ENCODE measurements at places on chromosomes 3 and 15.

DNA sequence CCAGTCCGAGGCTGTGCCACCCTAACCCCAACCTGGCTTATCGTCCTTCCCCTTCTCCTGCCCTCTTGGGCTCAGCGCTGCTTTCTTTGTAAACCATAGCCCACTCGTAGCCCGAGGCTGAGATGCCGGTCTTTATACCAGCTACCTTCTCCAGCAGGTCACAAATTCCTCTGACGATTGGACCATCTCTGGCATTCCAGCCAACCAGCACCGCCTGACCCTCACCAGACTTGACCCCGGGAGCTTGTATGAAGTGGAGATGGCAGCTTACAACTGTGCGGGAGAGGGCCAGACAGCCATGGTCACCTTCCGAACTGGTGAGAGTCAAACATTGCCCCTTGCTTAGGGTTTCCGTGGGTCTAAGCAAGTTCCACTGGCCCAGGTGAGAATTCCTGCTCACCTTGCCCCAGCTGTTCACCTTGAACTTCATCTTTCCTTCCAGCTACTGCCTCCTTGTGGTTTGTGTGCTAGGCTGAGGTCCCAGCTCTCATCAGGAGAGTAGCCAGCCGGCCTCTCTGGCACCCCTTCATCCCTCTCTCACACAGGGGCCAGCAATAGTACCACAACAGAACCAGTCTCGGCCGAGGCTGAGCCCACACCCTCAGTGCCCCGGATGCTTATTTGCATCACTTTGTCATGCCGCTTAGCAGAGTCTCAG lies 66.7 kb downstream of the BOC start:
- DNase-seq = no peak

DNA sequence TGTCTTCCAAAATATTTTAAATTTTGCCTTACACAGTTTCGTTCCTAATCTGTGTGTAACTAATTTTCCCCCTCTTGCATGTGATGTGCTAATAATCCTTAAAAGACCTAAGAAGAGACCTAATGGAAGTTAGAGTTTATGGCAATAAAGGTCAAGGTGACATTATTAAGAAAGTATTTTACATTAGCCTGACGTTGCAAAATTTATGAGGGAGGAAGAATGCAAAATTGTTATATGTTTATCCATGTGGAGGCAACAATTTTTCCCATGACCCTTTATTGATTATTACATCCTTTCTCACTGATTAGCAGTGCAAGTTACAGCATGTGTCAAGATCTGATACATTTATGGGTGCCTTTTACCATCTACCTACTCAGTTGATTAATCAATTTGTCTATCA lies 373.8 kb upstream of the ROBO1 start:
- no peak for DNase-seq

DNA sequence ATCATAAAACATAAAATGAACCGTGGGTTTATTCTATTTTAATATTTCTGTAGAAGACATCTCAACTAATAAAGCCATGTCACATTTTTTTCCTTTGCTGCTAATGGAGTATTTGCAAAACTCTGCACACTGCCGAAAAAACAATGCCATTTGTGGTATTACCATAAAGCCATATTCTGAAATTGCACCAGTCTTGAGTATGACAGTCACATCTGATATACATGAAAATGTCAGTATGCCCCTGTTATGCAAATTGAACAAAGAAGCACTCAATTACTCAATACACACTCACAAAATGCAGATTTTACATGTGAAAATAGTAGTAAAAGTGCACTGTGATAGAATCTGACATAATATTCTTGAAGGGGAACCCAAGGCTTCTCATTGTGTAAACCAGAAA lies 55.2 kb upstream of the CPB1 start:
- DNase-seq = no peak

DNA sequence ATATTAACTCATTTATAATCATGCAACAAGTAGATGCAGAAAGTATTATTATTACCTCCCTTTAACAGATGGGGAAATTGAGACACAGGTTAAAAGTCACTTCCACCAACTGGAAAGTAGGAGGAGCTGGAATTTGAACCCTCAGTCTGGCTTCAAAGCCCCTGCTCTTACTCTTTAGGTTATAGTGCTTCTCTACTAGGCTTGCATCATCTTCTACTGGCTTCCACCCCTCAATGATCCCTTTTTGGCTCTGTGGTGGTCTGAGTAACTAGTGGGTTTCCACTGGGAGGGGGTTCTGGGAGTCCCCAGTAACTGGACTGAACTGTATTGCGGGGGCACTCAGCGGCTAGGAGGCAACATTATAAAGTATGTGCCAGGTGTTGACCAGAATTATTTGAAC lies 91.0 kb downstream of the CTNNB1 start:
- DNase-seq = no peak

- DNase-seq = no peak
These were observed 6.5 kb downstream of the CHRNB4 start for GRCh38 chr15:78634210-78635145.

GRCh38 chr3:157104928-157105652 lies 54.9 kb downstream of the CCNL1 start:
- no peak for DNase-seq

GRCh38 chr15:64930019-64930652 lies 18.4 kb downstream of the ANKDD1A start:
- DNase-seq = no peak

GRCh38 chr15:87758794-87759418 lies 497.6 kb downstream of the NTRK3 start:
- no peak for DNase-seq

DNA sequence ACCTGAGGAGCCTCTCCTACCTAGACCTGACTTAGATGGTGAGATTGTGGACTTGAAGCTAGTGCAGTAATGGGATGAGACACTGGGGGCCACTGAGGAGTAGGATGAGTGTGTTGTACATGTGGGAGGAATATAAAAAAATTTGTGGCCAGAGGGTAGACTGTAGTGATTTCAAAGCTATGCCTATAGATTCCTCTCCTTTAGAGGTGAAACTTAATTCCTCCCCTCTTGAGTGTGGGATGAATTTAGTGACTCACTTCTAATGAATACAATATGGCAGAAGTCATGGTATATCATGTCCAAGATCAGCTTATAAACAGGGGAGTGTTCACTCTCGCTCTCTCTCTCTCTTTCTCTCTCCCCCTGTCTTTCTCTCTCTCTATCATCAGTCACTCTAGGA lies 6.7 kb downstream of the ZNF860 start:
- DNase-seq = no peak

DNA sequence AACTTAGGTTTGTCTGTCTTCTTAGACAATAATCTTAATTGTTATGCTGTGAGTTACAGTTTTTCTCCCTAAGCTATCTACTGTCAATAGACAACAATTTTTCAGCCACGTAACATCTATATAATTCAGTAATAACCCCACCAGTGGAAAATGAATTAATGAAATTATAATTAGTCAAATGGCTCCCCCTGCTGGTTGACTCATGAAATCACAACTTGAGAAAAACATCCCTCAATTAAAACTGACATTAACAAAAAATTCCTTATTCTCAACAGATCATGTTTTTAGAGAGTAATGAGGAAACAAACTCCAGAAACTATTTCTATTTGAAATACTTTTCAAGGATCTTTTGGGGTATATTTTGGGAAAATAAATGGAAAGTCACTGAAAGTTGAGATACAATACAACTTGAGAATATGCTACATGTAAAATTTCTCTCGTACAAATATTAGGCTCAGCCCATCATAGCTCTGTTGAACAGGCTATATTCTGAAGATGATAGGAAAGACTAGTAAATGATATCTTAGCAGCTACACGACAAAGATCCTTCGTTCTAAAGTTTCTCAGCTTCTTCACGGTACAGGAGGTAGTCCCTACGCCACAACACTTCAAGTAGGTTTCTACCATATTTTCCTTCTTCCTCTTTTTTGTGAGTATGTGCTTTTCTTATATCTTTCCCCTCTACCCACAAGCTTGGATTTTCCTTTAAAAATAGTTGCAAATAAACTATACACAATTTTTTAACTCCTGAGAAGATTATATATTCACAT lies 20.7 kb downstream of the PPP1R2 start:
- no peak for DNase-seq

- DNase-seq = no peak
These were observed 1.3 kb downstream of the HACD2 start for GRCh38 chr3:123583561-123583960.

GRCh38 chr3:138492980-138493675 lies 58.7 kb downstream of the ESYT3 start:
- no peak for DNase-seq

DNA sequence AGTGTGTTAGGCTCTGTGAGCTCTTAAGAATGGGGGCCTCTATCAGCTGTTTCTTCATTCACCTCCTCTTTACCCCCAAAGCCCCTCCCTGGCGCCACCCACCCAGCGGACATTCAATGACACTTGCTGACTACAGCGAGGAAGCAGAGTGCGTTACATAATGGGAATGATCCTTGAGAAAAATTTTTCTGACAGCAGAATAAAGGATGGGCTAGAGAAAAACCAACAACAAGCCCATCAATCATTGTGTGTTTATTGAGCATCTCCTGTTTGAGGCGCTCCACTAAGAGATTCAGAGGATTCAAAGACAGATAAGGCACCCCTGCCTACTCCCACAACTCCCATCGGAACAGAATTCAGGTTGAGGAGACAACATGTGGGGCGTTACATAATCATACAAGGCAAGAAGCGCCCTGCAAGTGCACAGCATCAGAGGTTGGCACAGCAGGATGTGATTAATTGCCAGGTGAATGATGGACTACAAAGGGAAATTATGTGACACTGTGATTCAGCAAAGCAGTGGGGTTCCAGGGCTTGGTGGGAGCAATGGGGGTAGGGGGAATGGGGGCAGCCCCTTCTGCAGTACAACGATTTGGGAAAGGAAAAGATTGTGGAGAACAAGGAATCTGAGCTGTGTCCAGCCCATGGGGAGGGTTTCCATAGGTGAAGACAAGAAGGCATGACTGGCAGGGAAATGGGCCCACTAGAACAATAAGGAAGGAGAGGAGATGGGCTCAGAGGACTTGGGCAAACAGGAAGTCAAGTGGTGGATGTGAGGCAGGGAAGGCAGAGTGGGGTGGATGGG lies 141.3 kb upstream of the ATP2B2 start:
- DNase-seq = no peak

GRCh38 chr3:58260261-58260731 lies 22.7 kb downstream of the ABHD6 start:
- no peak for DNase-seq

- no peak for DNase-seq
These were observed 18.7 kb downstream of the ABTB1 start for GRCh38 chr3:127691489-127691888.

DNA sequence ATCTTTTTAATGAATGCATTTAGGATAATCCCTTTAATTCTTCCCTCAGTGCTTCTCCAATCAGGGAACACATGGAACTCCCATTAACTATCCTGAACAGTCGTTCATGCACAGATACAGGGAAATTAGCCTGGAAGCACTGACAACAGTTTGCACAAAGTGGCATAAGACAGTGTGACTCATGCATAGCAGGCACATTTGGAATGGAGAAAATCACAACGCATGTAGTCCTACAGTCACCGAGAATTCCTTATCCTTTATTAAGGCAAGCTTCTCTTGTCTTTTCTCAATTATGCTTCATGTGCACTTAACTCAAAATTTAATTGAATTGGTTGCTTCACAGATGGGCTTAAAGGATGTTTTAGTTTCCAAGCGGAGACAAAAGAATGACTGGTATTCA lies 155.0 kb upstream of the CRBN start:
- DNase-seq = no peak

GRCh38 chr3:161420746-161421145 lies 49.4 kb upstream of the SPTSSB start:
- no peak for DNase-seq

GRCh38 chr3:167829071-167829470 lies 93.5 kb downstream of the SERPINI1 start:
- DNase-seq = no peak

- no peak for DNase-seq
These were observed 480.3 kb downstream of the FGF12 start for GRCh38 chr3:192246847-192247559.

DNA sequence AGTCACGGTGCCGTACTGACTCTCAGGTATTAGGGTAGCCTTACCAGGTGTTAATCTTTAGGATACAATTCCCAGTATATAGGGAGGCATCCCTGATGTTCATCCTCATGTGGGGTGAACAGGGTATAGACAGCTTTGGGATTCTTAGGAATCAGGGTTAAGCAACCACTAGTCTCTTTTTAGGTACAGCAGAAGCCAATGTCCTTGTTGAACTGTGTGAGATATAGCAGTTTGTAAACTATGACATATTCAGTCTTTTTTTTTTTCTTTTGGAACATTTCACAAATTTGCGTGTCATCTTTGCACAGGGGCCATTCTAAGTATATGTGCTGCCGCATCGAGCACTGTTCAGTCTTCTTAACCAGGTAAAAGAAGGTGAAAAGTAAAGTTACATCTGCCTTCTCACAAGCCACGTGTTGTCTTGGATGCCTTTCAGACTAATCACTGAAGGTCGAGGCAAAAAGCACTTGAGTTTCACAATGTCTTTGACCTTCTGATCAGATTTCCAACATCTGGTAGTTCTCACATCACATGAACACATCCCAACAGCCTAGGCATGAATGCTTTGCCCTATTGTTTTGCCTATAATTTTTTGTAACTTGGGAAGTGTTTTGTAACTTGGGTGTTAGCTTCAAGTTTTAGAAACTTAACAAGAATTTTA lies 17.2 kb downstream of the TSEN2 start:
- no peak for DNase-seq

- no peak for DNase-seq
These were observed 65.0 kb downstream of the MYO5A start for GRCh38 chr15:52463638-52464037.

DNA sequence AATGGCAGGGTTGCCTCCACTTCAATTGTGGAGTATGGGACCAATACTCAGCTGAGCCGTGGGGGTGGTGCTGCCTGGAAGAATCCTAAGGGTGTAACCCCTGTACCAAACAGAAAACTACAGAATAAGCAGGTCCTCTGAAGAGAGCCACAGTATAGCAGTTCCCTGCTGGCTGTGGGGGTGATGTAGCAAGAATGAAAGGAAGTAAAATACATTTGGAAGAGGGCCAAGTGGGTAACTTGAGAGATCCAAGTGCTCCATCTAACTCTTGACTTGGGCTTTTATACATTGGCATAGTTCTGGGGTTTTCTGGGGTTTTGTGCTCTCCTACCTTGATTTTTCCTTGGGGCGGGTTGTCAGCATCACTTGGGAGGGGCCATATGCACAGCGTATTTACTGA lies 341.4 kb downstream of the OTOL1 start:
- DNase-seq = no peak

DNA sequence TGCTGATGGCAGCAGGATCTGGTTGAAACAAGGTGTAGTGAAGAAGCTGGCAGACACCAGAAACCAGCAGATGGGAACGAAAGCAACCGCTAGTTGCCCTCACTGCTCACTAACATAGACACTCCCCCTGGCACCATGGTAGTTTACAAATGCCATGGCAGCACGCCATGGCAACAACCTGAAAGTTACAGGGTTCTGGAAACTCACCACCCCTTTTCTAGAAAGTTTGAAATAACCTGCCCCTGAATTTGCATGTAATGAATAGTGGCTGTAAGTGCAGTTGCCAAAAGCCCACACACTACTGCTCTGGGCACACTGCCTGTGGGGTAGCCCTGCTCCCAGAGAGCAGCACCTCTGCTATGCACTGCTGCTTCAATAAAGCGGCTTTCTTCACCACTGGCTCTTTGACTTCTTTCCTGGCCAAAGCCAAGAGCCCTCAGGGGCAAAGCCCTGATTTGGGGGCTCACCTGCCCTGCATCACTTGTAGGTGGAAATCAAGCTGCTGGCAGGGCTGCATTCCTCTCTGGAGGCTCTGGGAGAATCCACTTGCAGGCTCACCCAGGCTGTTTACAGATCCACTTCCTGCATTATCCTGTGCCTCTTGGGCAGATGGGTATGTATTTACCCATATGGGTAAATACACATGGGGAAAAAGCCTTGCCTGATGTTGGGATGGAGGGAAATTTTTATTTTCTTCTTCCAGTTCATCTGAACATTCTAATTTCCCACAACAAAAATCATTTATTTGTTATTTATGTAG lies 2.0 kb upstream of the GP9 start:
- no peak for DNase-seq

Data from activated CD8-positive, alpha-beta memory T cell treated with anti-CD3 and anti-CD28 coated beads for 4 hours (primary cell).